Esophagus squamous epithelium (tissue), 5 donors: ENCODE measurements at places on chromosomes 12 and 14.

DNA sequence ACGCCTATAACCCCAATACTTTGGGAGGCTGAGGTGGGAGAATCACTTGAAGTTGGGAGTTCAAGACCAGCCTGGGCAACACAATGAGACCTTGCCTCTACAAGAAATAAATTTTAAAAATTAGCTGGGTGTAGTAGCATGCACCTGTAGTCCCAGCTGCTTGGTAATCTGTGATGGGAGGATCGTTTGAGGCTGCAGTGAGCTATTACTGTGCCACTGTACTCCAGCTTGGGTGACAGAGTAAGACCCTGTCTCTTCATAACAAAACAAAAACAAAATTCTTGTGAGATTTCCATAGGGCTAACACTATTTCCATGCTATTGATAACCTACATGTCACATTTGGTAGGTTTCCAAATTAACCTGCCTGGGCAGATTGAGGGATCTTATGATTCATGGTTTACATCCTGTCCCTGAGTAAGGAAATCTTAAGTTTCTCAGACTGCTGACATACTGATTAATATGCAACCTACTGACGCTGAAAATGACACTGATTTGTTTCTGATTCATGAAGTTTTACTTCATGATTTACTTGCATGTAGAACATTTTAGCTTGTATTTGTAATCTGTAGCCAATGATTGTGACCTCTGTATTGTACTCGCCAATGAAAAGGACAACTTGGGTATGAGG is 15.9 kb downstream of the ATP6V1D start:
- no peak for DNase-seq

GRCh38 chr14:45287610-45288009 is 34.6 kb upstream of the MIS18BP1 start:
- no peak for DNase-seq

GRCh38 chr14:100132161-100132902 is 27.1 kb downstream of the DEGS2 start:
- DNase-seq: no peak

DNA sequence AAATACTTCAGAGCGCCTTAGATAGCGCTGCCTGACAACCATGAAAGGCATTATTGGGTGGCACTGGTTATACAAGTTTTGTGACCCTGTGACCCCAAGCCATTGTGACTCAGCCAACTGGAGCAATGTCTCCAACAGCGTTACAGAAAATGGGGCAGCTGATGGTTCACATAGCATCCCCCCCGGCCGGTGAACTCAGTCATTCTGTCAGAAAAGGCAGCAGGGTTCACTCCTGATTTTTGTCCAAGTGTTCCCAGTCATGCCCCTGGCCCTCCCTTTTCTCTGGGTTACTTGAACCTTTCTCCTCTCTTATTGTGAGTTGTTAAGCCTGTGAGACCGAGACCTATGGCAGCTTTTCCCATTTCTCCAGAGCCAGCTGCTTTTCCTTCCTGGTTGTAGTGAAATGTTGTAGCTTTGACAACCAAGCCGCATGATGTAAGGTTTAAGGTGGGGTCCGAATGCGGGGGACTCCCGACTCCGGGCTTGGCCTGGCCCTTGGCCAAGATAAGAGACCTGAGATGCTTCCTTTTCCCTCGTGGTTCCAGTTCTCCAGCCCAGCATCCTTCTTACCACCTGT is 22.0 kb downstream of the CD9 start:
- no peak for DNase-seq

DNA sequence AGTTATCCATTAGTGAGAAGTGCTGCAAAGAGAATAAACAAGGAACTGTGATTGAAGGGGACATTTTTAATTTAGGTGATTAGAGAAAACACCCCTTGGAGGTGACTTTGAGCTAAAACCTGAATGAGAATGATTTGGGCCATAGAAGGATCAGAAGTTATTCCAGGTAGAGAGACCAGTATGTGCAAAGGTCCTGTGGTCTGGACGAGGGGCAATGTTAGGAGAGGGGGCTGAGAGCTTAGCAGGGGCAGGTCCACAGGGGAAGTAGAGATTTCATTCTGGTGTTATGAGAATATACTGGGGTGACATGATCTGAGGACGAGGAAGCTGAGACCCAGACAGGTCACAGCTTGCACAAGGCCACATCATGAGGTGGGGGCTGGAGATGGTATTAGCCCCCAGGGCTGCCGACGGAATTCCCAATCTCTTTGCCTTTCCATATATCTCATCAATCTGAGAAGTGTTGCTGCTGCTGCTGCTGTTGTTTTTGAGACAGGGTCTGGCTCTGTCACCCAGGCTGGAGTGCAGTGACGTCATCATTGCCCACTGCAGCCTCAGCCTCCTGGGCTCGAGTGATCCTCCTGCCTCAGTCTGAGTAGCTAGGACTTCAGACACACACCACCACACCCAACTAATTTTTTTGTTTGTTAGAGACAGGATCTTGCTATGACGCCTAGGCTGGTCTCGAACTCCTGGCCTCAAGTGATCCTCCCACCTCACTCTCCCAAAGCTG is 55.6 kb downstream of the KCTD10 start:
- no peak for DNase-seq
